ENCODE measurements at places on chromosomes 7 and 10.

DNA sequence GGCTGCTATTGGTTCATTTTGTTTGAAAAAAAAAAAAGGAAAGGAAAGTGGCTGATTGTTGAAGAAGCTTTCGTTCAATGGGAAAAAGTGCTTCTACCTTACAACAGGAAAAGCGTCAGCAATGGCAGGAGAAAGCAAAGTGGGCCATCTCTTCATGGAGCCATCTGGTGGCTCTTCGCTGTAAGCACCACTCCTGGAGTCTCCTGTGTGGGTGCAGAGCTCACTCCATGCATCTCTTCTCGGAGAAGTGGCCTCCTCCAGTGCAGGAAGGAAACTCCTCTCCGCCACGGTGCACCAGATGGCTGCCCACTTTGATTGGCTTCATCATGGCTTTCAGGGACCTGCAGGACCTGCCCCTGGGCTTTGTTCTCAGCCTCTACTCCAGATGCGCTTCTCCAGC is 250.9 kb downstream of the PTEN start:
- no peak for DNase-seq

DNA sequence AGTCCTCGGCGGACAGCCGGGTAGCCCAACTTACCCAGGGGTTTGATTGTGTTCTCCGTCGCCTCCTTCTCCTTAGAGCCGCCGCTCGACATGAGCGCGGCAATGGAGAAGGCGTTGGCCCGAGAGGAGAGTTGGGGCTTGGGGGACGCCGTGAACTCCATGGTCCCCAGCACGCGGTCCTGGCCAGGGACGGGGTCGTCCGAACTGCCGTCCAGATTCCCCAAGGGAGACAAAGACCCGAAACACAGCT is 515 bp downstream of the TBX20 start:
- no peak for DNase-seq

DNA sequence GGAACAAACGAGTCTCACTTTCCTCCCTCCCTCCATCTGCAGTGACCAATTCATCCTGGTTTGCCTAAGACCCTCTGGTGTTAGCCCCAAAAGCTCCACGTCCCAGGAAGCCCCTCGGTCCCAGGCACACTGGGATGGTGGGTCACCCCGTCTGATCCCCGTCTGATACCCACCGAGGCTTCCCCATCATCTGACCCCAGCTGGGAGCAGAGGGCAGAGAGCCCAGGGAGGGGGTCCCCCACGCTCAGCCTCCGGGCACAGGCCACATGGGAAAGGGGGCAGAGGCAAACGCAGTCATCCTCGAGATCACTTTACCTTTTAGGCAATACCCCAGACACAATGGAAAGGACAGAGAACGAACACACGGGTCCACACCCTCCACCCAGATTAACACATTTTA is 291.6 kb upstream of the PPP2R2D start:
- no peak for DNase-seq

DNA sequence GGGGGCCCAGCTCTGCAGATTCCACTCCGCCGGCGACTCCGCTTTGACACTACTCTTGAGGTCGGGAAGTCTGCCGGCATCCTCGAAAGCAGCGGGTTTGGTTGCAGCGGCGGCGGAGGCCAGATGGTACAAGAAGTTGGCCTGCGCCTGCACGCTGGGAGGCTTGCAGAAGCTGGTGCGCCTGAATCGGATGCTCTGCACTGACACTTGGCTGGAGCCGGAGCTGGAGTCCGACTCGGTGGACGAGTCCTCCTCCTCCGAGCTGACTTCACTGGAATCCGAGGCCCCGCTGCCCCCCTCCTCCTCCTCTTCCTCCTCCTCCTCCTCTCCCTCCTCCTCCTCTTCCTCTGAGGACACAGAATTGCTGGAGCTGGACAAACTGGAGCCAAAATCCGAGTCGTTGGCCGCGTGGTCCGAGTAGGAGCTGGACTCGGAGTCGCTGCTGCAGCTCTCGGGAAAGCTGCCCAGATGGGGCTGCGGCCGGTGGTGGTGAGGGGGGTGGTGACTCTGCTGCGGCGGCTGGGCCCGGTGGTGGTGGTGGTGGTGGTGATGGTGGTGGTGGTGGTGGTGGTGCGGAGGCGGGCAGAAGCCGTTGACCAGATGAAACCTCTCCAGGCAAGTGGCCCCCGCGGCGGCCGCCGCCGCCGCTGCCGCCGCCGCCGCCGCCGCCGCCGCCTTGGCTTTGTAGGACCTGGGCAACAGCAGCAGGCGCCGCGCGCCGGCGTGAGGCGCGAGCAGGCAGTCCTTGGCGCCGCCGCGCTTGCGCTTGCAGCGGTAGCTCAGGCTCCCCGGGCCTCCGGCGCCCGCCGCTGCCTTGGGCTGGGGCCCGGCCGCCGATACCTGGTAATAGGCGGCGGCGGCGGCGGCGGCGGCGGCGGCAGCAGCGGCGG is 9.0 kb downstream of the SKIDA1 start:
- no peak for DNase-seq

DNA sequence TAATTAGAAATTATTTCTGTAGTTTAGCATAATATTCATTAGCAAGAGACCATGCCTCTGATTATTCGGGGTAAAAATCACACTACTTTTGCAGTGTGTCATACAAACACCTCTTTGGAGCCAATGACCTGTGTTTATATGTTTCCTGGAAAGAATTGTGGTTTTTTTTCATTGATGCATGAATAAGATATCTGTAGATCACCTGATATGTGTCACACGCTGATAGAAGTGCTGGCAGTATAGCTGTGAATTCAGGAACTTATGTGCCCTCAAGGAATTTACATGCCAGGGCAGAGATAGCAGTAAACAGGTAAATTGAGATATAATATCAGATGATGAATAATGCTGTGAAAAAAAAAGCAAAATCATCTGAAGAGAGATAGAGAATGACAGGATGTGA is 118.2 kb downstream of the VPS50 start:
- no peak for DNase-seq

DNA sequence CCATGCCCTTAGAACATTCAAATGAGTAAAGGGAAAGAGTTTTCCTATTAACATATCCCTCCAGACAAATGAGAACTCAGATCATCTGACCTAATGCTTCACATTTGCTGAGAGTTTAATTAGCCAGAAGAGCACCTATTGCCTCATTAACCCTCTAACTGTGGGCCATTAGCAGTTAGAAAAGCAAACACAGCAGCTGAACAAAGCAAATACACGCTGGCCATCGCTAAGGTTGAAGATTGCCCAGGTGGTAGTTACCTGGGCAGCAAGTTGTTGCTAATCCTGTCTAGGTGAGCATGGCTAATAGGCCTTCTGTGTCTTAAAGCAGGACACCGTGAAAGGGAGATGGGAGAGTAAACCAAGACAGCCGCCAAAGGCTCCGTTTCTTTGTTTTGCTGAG is 49.9 kb upstream of the UCN3 start:
- no peak for DNase-seq

- DNase-seq: no peak
Measured at GRCh38 chr7:74294191-74294998, 5.2 kb downstream of the CLIP2 start.

- no peak for DNase-seq
Measured at GRCh38 chr7:98280791-98281756, at the start of gene BRI3. TSS of gene BRI3 (plus strand) at chr7:98281686. CDS start at chr7:98281796, 110 bp downstream.

GRCh38 chr10:62850646-62851045 is 34.5 kb upstream of the EGR2 start:
- DNase-seq: no peak

- DNase-seq: no peak
Measured at GRCh38 chr10:69057261-69057950, 30.5 kb upstream of the SRGN start.

DNA sequence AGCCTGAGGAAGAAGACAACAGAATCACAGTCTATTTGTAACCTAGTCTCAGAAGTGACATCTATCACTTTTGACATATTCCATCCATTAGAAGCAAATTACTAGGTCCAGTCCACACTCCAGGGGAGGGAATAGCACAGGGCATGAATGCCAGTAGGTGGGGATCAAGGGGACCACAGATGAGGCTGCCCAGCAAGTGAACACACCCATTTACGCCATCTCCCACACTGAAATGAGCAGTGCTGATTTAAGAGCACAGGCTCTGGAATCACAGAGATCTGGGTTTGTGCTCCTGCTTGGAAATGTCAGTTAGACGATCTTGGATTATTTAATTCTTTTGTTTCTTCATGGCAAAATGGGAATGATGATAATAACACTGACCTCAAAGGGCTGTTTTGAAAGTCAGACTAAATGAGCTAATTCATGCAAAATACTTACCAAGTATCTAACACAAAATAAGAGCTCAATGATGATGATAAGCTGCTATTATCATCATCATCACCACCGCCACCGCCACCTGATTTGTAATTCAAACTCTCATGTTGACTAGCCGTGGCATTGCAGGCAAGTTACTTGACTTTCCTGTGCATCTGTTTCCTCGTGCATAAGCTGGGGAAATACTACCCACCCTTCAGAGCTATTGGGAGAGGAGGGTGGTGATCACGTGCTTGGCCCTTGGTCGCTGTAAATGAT is 138.9 kb upstream of the KLF14 start:
- no peak for DNase-seq

DNA sequence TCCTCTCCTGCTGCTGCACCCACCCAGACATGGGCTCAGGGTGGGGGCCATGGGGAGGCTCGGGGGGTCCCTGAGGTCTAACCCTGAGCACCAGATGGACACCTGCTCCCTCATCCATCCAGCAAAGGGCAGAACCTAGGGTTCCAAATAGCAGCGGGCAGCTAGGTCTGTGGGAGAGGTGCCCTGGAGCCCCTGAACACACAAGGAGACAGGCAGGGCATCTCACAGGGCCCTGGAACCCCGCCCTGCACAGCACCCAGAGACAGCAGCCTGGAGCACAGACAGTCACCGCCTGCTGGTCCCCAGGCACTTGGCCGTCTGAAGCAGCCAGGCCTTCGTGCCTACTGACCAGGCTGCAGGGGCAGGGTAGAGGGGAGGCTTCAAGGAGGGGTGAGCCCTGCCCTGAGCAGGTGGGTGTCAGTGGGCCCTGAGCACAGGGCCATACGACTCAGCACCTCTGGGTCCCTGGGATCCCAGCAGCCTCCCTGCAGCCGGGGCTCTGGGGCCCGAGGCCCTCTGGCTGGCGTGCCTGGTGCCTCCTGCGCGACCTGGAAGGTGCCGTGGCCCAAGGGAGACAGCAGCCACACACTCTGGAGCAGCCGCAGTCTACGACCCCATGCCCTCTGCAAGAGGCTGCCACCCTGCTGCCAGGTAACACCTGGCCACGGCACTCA is 38.3 kb downstream of the GET4 start:
- no peak for DNase-seq

DNA sequence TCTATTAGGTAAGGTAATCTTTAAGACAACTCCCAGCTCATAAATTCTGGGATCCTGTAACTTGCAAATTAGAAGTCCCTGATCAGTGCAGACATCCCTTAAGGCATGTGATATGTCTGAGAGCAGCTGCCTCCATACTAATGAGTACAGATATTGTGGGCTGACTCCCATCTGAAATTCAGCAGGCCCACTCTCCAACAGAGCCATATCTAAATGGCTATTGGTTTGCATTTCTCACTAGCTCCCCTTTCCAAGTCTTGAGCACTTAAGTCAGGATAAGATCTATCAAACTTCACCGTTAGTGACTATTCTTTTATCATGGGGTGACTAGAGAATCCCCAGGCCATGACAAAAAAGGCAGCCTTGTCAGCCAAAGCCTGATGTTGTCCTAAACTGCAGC is 785.4 kb downstream of the IPMK start:
- DNase-seq: no peak

DNA sequence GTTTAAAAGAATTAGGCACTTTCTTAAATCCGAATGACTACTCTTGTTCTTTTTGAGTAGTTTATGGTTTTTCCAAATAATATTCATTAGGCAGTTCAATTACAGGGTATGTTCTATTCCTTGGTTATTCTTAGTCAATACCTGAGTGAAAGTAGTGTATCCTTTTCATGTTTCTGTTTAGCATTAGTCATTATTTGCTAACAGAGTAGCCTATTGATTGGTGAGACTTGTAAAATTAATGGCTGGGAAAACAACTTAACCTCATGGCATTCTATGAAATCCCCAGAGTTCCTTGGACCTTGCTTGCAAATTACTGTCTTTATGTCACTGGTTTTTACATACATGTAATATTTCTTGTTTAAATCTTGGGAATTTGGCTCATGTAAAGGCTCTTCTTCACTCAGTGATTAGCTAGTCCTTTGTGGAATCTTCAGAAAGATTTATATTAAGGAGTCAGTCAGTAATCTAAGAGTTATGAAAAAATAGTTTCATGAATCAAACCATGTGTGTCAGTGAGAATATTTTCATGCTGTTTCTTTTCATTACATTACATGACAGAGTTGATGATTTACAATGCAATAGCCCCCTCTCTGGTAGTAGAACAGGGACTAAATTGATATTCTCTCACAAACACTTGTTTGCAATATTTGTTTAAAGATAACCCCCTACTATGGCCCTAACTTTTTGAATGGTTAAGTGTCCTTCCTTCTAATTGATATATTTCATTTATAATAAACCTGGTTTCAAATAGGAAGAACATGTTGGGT is 81.5 kb upstream of the LRRTM3 start:
- DNase-seq: no peak

- no peak for DNase-seq
Measured at GRCh38 chr10:110546077-110546476, 21.4 kb upstream of the SMC3 start.

DNA sequence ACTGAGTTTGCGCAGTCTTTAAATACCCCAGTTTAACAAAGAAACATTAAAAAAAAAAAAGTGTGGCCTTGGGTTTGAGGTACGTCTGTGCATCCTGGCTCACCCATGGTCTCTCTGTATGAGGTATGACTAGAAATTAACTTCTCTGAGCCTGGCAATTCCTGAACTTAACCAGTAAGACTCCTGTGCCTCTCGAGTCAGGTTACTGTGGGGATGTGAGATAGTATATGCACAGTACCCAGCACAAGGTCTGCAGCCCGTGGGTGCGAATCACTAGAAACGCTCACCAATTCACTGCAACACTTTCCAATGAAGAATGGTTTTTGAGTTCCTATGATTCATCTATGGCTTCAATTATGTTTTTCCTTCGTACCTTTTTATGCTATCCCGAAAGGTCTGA is 149.9 kb downstream of the SFMBT2 start:
- DNase-seq: no peak

- DNase-seq: no peak
Measured at GRCh38 chr7:43766564-43766963, 8.1 kb downstream of the BLVRA start.

DNA sequence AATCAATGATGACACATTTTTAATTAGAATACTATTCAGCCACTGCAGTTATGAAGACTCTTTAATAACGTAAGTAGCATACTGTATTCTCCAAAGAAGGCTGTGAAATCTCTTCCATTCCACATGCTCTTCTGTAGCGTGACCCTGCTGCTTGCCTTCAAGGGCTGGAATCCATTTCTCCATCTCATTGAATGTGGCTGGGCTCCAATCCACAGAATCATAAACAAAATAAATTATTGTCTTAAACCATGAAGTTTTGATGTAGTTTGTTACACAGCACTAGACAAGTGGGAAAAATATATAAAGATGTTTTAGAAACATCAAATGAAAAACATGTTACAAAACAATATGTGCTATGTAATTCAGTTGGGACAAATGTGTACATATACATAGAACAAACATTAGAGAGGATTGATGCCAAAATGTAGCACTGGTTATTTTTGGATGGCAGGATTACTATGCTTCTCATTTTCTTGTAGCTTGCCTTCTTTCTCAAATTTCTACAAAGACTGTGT is 410.8 kb upstream of the PODXL start:
- DNase-seq: no peak

GRCh38 chr7:158166386-158167340 is 421.0 kb downstream of the PTPRN2 start:
- DNase-seq: no peak

- no peak for DNase-seq
Measured at GRCh38 chr10:46305986-46306385, 19.2 kb downstream of the ANTXRL start.

All from non-pigmented ciliary epithelial cell (primary cell).